ENCODE measurements at places on chromosomes 12 and 14.

DNA sequence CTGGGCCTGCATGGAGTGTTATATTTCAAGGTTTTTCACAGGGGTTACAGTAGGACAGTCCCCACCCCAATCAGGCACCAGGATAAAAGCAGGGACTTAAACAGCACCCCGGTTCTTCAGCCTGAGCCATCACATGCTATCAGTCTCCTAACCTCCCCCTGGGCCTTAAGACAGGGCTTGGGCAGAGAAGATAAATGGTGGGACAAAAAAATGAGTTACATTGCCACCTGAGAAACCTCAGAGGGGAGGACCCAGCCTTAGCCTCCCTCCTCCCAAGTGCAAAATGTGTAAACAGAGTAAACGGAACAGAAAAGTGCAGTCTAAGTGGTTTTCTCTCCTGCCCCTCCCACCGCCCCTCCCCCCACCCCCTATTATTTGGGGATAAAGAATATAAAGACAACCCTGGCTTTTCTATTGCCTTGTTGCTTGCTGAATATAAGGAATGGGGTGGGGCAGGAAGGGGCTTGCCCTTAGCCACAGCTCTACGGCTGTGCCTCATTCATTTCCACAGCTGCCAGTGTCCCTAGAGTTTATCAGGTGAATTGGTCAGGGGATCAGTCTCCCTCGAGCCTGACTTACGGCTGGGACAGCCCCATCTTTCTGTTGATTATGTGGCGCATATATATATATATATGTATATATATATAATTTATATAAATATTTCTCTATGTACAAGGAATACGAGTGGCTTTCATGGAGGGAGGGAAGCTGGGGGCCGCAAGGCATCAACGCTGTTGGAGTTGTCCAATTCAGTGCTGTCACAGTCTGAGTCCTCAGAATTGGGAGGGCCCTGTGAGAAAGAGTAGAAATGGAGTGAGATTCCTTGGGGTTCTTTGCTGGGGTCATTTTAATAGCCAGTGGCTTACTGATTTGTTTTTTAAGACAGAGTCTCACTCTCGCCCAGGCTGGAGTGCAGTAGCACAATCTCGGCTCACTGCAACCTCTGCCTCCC is 18.5 kb downstream of the MAP3K12 start:
- no peak for DNase-seq

DNA sequence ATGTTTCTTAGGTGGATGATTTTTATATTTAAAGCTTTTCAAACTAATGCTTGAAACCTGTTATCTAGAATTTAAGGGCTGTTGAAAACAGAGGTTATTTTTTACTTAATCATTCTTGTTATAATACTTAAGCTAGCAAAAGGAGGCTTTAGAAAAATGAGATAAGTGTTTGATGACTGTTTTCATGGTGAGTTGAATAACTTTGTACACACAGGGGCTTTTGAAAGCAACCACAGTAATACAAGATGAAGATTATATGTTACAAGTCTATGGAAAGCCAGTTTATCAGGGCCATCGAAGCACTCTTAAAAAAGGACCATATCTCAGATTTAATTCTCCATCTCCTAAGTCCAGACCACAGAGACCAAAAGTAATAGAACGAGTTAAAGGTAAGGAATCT is 33.3 kb downstream of the KIAA0586 start:
- no peak for DNase-seq

GRCh38 chr14:33602396-33602795 is 348.5 kb downstream of the EGLN3 start:
- peak; percentile 15 for DNase-seq

DNA sequence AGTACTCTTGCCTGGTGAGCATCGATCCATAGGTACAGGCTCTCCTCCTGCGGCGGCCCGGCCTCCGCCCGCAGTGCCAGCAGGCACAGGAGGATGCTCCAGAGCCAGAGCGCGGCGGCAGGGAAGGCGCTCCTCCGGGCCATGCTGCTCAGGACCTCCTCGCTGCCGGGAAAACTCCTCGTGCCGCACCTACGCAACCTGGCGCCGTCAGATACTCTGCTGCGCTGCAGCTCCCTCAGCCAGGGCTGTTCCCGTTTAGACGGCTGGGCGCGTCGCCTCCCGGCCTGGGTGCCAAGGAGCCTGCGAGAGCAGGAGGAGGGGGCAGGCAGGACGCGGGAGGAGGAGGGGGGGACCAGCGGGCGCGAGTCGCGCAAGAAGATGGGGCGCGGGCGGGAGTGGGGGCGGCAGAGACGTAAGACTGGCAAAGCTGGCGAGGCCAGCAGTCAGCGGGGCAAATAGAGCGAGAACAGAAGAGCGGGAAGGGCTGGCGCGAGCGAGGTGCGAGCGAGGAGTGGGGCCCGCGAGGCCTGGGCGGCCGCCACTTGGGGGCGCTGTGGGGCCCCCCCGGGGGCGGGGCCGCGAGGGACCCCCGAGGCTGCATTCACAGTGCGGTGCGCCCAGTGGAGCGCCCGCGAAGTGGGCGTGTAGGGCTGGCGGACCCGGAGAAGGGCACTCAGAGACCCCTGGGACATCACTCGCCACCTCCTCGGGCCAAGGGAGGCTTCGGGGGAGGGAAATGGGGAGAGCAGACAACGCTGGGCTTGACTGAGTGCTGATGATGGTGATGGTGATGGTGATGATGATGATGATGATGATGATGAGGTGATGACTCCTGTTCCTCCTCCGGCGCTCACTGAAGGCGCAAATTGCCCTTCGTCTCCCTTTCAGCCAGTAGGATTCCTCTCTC is at the start of gene WIF1:
Gene WIF1 (minus strand): TSS at position 257 of the 907 bp plus-strand sequence. CDS start 114 bp downstream, at position 143.
- no peak for DNase-seq

DNA sequence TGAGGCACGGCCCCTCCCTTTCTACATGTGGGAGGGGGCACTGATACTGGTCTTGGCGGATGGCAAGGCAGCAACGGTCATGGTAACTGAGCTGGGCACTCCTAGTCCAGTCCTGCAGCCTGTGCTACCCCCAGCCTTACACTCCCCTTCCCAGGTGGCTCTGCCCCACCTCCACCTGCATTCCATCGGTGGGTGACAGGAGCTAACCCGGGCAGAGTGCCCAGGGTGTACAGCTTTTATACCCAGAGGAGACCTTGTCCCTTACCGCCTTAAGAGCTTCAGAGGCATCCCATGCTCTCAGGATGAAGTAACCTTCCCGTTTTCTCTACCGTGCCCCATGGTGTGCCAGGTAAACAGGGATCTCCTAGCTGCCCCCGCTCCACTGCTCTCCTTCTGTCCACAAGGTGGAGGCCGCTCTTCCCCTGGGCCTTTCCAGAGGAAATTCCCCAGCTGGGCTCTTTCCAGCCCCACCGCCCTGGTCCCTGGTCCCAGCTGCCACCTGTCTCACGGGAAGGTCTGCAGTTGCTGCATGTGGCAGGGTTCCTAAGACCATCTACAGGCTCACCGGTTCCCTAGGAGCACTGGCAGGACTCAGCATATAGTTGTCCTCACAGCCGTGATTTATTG is 20.5 kb downstream of the BRI3BP start:
- DNase-seq = no peak

GRCh38 chr14:96424109-96424989 is 32.4 kb downstream of the AK7 start:
- DNase-seq = no peak
